ENCODE measurements at places on chromosomes 3 and 15.

GRCh38 chr3:52978109-52978754 is 67.6 kb downstream of the SFMBT1 start:
- DNase-seq = no peak

GRCh38 chr3:12656193-12656592 is 7.7 kb downstream of the RAF1 start:
- DNase-seq = no peak

GRCh38 chr3:130729154-130729553 is 17.5 kb downstream of the PIK3R4 start:
- DNase-seq = no peak

- no peak for DNase-seq
These were observed 42.1 kb downstream of the SPATA16 start for GRCh38 chr3:173098959-173099358.

GRCh38 chr3:27606537-27606936 is 115.6 kb downstream of the EOMES start:
- no peak for DNase-seq

- no peak for DNase-seq
These were observed 27.8 kb upstream of the PIK3CB start for GRCh38 chr3:138862531-138862923.

DNA sequence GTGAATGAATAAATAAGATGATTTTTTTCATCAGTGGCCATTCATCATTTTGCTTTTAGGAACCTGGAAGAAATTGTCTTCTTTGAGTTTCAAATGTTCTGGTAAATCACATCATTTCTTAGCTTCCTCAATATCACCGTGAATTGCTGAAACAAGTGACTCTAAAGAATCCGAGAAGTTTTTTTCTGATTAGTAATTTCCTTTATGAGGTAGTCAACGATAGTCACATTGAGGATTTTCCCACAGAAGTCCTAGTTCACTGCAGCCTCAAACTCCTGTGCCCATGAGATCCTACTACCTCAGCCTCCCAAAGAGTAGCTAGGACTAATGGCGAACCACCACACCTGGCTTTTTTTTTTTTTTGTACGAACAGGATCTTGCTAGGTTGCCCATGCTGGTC is 3.6 kb upstream of the TMPRSS7 start:
- DNase-seq = no peak

All from left lung (tissue), 14 donors.